ENCODE measurements at places on chromosomes 7 and 10.

DNA sequence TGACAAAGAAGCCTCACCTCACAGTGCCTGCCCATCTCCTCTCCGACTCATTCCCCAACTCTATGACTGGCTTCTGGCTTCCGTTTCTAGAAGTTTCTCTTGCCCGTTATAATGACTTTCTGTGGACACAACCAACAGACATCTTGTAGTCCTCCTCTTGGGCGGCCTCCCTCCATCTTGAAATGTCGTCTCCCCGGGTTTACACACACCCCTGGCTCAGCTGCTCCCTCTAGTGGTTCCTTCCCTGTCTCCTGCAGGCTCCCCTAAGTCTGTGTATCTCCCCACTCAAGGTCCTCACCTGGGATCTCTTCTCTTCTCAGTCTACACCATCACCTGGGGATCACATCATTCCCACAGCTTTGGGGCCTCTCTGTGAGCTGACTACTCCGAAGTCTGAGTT is 123.4 kb upstream of the NEBL start:
- DNase-seq = no peak

GRCh38 chr10:96279191-96279641 is 7.8 kb upstream of the BLNK start:
- no peak for DNase-seq

GRCh38 chr10:119687192-119688032 is 36.2 kb downstream of the BAG3 start:
- DNase-seq = no peak

DNA sequence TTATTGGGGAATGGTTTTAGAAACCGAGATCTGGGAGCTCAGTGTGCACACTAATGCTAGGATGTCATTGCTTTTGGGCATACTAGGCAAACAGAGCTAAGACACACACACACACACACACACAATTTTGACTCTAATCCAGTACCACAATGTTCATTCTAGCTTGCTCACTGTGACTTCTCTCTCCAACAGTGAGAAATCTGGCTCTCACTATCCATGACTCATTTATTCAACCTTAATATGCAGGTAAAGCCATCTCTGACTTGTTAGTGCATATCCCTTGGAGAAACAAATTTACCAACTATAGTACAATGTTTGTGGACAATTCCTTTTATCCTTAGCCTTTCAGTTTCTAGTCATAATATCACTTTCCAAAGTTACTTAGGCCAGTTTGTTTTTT is 5.9 kb upstream of the BMS1 start:
- DNase-seq = no peak

- no peak for DNase-seq
Measured at GRCh38 chr7:40645197-40645596, 510.4 kb downstream of the SUGCT start.

DNA sequence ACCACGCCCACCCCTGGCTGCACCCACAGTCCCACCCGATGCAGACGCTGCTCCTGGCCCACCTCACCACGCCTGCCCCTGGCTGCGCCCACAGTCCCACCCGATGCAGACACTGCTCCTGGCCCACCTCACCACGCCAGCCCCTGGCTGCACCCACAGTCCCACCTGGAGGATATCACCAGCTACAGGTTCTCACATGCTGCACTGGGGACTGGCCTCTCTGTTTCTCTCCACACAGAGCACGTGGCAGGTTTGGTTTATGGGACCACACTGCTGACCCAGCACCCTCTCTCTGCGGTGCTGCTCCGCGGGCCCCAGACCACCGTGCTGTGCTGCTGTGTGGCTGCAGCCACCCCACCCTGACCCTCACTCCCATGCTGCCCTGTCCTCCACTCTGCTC is 120.9 kb downstream of the VIPR2 start:
- no peak for DNase-seq

- no peak for DNase-seq
Measured at GRCh38 chr10:6228647-6229046, 25.9 kb downstream of the PFKFB3 start.

GRCh38 chr7:138563808-138564207 is 103.7 kb downstream of the TRIM24 start:
- DNase-seq = peak; percentile 98

DNA sequence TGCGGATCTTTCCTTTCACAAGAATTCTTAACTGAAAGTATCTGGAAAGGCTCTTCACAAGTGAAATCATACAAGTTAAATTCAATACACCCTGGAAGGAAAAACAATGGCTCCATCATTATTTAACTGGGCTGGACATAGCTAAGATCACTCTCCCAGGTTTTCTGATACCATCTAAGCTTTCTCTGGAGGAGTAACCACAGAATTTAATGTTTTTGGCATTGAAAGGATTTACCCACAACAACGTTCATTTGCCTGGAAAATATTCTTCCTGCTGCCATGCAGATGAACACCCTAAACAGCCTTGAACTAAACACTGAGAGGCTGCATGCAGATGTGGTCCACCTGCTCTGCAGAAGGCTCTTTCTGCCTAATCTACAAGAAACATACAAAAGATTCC is 4.3 kb downstream of the NEBL start:
- DNase-seq = no peak

DNA sequence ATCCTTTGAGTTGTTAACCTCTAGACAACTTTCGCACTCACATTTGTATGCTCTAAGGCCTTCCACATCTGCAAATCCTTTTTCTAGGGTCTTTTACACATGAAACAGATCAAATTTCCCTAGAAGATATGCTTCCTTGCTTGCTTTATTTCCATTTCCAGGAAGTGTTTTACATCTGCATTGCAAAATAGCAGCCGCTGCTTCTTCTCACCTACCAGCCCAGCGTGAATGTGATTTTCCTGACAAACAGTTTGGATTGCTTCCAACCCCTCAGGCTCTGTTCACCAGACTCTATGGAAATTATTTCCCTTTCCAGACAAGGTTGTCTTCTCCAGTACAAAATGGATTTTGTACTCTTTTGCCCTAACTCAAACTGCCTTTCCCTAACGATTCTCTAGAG is 50.9 kb upstream of the PAPSS2 start:
- no peak for DNase-seq

- DNase-seq = no peak
Measured at GRCh38 chr10:103706047-103706446, 149.3 kb downstream of the SH3PXD2A start.

- no peak for DNase-seq
Measured at GRCh38 chr7:111986601-111987000, 219.6 kb downstream of the DOCK4 start.

GRCh38 chr7:54906963-54907362 is 111.9 kb upstream of the EGFR start:
- no peak for DNase-seq

GRCh38 chr10:86205306-86206239 is 161.0 kb downstream of the GRID1 start:
- no peak for DNase-seq

- no peak for DNase-seq
Measured at GRCh38 chr10:77546042-77546441, 91.6 kb downstream of the KCNMA1 start.

DNA sequence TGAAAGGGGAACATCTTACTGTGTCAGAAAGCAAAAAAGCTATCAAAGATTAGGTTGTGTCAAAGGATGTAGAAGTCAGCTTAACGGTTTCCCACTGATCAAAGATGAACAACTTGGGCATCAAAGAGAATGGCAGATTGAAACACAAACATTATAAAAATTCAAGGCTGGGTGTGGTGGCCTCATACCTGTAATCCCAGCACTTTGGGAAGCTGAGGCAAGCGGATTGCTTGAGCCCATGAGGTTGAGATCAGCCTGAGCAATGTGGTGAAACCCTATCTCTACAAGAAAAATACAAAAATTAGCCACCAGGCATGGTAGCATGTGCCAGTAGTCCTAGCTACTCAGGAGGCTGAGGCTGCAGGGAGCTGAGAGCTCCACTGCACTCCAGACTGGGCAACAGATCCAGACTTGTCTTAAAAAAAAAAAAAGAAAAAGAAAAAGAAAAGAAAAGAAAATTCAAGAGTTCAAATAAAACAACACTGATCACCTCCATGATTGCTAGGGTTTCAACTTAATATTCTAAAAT is 34.5 kb downstream of the RTKN2 start:
- no peak for DNase-seq

GRCh38 chr10:5604236-5604925 is 62.0 kb downstream of the ASB13 start:
- no peak for DNase-seq

DNA sequence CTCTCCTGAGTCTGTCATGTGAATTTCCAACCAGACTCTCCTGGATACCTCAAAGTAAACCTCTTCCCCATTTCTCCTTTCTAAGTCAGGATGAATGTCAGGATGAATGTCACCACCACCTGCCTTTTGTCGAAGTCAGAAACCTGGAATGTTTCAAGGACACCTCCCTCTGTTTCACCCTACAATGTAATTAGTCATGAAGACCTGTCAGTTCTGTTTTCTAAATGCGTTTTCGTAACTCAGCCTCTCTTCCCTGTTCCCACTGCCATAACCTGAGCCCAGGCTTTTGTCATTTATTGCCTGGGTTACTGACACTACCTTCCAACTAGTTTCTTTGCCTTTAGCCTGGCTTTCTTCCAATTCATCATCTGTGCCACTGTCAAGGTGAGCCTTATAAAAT is 5.5 kb upstream of the STN1 start:
- DNase-seq = no peak

DNA sequence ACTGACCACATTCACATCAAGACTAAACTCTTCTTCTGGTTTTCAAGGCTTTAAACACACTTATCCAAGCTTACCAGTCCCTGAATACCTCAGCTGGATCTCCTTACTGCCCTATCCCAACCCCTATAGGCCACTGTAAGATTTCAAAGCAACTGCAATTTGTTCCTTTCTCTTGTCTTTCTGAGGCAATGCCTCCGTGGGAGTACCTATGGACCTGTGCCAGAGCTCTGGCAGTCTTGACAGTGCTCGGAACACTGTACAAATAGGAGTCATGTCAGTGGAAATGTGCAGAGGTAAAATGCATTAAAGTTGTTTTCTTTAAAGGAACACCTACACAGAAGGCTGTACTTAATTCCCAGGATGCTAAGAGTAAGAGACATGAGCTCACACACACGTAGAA is 124.7 kb downstream of the CNOT4 start:
- DNase-seq = no peak

- DNase-seq = no peak
Measured at GRCh38 chr7:87029078-87029477, 30.4 kb downstream of the ELAPOR2 start.

- no peak for DNase-seq
Measured at GRCh38 chr7:10121631-10122030, 852.0 kb upstream of the PHF14 start.

DNA sequence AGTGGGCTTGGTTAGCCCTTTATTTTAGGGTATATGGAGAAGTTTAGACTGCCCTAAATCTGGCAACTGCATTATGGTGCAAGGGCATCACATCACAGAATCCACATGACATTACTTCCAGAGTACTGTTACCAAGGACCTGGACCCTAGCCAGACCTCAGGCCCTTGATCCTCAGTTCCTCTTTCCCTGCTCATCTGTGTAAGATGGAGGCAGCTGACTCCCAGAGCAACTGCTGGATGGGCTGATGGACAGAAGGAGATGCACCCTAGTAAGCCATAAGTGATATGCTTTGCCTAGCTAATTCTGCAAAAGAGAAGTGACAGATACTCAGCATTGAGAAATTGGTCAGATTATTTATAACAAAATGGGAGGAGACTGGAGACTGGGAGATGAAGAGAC is 131.7 kb downstream of the DYNC1I1 start:
- no peak for DNase-seq

DNA sequence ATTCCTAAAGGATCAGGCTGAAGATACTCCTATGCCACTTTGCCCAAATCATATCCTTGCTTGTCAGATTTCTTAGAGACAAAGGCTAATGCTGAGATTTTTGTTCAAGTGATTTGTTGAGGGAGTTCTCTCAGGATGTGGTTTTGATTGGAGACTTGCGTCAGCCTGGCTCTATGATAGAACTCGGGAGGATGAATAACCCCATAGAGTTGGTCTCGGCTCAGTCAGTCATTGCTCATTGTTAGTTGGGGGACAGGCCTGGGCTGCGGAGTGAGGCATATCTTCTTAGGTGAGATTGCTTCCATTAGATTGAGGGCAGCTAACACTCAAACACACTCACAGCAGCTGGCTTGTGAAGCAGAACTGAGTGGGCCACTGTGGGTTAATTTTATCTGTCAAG is 203.4 kb downstream of the KIF20B start:
- DNase-seq = no peak

DNA sequence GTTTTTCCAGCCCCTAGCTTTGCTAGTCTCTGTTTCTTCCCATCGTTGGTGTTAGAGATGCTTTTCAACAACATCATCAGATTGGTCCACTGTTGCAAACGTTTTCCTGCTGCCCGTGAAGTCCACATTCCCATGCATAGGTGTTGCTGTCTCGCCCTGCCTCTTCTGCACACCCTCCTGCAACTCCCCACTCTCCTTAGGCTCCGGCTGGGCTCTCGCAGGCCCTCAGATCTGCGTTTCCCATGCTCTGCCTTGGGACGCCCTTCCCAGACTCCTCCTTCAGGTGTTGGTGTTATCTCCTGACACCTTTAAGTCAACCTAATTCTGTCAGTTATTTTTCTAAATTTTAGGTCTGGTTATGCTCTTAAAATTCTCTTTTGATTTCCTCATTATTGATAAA is 55.0 kb downstream of the ZMYND11 start:
- no peak for DNase-seq

GRCh38 chr7:134996097-134996550 is 9.8 kb downstream of the AGBL3 start:
- no peak for DNase-seq

- DNase-seq = no peak
Measured at GRCh38 chr10:97067716-97068391, 117.9 kb downstream of the SLIT1 start.

- DNase-seq = peak; percentile 19
Measured at GRCh38 chr7:24572393-24572996, 757 bp upstream of the PALS2 start.

GRCh38 chr7:142131439-142132185 is 20.1 kb downstream of the MGAM2 start:
- no peak for DNase-seq

DNA sequence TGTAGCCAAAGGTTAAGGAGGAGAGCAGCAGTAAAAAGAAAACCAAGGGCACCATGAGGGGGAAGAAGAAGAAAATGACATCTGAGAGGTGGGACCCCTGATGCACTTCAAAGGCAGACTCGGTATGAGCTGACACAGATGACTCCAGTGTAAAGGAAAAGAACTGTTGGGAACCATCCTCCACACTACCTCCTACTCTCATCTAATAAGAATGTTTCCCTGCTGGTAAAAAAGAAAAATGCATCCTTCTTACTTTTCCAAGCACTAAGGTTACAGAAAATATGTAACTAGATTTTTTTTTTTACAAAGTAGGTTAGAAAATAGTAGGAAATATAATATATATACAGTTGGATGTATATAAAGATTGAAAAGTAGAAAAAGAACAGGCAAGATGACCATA is 16.9 kb downstream of the TAS2R41 start:
- no peak for DNase-seq

DNA sequence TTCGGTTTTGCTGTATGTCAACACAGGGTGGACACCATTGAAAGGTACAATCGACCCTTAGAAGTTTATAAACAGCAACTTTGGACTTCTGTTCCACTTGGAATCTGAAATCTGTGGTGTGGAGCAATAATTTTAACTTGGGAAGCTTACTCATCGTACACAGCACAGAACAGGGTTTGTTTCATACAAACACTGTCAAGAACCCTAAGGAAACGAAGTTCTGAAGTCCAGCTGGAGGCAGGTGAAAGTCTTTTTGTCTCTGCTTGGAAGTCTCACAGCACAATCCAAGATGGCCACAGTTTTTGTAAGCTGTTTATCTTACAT is 31.5 kb downstream of the NMT2 start:
- no peak for DNase-seq

GRCh38 chr10:99524736-99525380 is 7.9 kb upstream of the NKX2-3 start:
- DNase-seq = no peak
